ENCODE measurements at places on chromosomes 4 and X.

DNA sequence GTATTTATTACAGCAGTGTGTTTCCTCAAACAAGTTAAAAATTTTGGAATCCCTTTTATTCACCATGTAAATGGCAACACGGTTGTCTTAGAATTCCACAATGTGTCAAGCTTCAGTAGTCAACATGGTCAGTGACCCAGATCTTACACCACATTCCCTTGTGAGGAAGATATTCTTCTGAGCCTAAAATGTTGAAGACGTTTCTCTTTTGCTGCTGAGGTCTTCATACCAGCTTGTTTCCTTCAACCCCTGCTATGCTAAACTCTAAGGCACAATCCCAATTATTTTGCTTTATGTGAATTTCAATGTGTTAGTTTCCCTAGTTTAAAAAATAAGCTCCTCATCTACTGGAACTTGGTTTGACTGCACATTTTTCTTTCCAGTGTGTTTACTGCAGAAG, 17.6 kb upstream of the LDB2 start:
- DNase-seq: no peak

GRCh38 chrX:69257499-69258127, 92.4 kb upstream of the PJA1 start:
- no peak for DNase-seq

DNA sequence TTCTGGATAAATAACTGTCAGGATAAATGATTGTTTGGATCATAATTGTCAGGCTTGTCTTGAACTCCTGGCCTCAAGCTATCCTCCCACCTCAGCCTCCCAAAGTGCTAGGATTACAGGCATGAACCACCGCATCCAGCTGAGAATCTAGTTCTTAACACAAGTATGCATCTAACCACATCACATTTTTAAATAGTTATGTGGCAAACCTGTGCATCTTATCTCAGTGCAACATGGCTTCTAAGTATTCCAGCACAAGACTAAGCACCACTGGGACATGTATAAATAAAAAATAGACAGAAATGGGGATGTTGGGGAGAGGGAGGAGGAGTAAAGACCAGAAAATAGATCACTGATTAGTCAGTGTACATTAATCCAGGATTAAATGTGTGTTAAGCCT, 74.7 kb upstream of the TBL1X start:
- no peak for DNase-seq

DNA sequence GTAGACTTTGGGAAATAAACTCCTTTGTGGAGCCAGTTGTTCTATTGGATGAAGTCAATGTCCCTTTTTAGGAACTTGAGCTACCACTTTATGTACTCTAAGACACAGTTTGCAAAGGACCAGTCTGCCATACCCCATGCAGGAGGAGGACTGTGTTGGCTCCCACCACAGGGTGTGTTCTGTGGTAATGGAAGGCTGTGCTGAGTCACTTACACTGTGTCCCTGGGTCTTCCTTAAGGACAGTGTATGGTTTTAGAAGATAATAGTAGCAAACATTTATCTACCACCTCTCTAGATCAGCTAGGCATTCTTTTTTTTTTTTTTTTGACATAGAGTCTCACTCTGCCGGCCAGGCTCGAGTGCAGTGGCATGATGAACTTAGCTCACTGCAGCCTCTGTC, 184.0 kb upstream of the PGRMC2 start:
- DNase-seq: no peak

DNA sequence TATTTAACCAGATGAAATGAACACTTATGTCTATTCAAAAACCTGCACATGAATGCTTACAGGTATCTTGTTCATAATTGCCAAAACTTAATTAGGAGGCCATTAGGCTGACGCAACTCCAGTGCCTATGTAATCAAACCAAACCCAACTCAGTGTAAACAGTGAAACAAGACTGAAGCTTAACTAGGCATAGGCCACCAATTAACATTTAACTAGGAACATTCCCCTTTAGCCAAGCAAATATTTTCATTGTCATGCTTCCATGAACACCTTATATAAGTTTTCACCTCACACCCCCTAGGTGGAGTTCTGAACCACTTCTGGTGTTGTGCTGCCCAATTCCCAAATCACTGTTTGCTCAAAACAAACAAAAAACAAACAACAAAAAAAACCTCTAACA, 686.0 kb downstream of the STPG2 start:
- no peak for DNase-seq

DNA sequence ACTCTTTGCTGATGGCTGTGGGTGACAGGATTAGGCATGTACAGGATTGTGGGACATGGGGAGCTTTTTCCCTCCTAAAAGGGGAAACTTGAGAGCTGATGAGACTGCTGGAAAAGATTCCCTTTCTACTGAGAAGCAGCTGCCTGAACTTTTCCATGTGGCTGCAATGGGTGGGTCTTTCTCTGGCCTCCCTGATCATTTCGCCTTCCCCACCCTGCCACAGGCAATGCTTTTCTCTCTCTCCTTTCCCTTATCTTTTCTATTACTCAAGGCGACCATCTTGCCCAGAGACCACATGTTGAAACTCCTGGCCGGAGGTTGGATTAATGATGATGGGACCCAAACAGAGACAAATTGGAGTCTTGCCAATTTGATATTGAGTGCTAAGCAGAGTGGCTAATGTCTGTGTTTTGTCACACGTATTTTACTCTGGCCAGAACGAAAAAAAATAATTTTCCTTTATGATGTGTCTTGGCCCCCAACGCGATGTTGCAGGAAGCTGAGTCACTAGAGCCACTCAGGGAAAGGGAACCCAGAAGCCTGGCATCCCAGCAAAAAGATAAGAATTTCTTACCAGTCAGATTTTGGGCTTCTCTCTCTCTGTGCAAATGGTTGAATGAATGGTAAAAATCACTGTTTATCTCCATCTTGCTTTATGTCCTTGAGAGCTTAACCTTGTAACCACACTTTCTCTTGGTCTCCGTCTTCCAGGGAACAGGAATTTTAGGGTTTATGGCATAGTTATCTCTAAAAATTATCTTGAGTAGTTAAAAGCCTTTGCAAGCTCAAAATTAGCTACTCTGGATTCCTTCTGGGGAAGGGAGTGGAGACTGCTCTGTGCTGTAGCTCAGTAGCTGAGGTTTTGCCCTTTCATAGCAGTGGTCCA, 19.4 kb upstream of the ATP8A1 start:
- DNase-seq: no peak

DNA sequence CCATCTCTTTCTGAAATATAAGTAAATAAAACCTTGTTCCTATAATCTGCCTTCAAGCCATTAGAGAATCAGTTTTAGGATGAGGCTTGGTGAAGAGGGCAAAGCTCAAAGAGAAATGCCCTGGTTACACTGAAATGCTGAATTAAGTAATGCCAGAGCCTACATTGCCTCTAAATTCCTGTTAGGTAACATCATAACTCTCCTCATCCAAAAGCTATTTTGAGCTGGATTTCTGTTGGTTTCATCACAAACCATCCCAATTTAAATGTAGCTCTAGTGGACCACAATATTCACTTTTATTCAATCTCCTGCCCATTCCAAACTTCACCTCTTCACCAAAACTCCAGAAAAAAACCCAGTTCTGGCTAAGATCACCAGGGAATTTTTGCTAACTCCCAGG, 1319.7 kb upstream of the TENM3 start:
- DNase-seq: no peak

GRCh38 chr4:79294064-79294463, 31.8 kb downstream of the NAA11 start:
- no peak for DNase-seq

GRCh38 chr4:174255374-174255773, 28.1 kb downstream of the FBXO8 start:
- no peak for DNase-seq

GRCh38 chrX:31500921-31501320, 429.1 kb upstream of the FTHL17 start:
- no peak for DNase-seq

DNA sequence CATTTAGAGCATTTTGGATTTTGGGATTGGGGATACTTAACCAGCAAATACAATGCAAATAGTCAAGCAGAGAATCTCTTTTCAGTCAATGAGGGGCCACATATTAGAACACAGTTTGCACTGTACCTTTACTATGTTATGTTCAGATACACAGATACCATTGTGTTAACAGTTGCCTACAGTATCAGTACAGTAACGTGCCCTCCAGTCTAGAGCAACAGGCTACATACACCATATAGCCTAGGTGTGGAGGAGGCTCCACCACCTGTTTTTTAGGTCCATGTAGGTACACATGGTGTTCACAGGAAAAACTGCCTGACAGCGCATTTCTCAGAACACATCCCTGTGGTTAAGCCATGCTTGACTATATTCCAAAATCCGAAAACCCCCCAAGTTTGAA, 9.1 kb downstream of the GRPEL1 start:
- no peak for DNase-seq

GRCh38 chrX:13023567-13023966, 20.9 kb downstream of the FAM9C start:
- DNase-seq: no peak

- DNase-seq: no peak
These were observed 56.3 kb upstream of the LNX1 start for GRCh38 chr4:53647547-53647946.

DNA sequence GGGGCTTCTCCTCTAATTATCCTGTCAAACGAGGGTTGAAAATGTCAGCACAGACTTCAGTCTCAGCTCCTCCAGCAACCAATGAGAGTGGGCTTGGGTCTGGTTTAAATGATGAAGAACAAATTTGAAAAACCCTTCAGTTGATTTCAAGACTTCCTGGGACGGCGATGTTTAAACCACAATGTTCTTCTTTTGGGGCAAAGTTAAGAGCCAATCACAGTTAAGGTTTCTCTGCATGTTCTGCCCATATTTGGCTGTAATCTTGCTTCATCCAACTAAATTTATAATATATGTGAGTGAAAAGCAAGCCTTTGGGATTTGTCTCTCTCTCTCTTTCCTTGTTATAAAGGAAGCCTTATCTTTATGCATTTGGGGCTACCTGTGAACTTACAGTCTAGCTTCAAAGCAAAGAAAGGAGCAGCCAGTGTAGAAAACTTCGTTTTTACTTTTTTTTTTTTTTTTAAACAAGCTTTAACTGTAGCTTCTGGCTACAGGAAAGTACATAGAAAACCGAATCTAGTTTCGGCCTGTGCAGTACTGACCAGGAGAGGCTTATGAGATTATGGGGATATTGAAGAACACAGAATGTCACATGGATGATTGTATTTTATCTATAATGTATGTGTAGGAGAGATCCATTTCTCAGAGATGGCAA, 46.8 kb upstream of the FAM9C start:
- DNase-seq: no peak

DNA sequence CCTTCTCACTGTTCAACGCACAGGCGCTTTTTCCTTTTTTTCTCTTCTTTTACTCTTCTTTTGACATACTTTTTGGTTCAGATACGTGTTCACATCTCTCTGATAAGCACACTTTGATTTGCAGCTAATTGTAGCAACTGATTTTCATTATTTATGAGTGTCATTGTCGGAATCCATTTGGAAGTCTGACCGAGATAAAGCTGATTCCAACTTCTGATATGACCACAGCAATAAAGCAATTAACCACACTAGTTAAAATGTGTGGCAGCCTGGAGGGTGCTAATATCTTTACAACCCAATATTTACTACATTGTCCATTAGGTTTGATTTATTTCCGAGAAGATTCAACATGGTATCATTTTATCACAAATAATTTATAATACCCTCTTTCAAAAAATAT, 101.8 kb downstream of the TENM3 start:
- DNase-seq: no peak

- no peak for DNase-seq
These were observed 478.0 kb downstream of the PDHA2 start for GRCh38 chr4:96317891-96318290.
